ENCODE measurements at places on chromosomes 2 and 18.

DNA sequence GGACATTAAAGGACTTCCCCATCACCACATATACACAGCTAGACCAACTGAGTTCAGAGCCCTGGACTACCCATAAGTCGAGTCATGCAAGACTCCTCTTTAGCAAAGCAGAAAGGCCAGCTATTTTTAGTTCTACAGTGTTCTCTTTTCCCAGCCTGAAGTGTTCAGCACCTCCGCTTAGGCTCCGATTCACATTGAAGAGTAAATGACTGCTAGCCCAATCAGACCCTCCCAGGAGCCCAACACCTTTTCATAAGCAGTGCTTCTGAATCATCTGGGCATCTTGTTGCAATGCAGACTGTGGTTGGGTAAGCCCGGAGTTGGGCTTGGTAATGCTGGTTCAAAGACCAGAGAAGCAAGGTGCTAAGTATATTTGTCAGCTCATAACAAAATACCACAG lies 138.6 kb upstream of the MSH6 start:
- no peak for DNase-seq

DNA sequence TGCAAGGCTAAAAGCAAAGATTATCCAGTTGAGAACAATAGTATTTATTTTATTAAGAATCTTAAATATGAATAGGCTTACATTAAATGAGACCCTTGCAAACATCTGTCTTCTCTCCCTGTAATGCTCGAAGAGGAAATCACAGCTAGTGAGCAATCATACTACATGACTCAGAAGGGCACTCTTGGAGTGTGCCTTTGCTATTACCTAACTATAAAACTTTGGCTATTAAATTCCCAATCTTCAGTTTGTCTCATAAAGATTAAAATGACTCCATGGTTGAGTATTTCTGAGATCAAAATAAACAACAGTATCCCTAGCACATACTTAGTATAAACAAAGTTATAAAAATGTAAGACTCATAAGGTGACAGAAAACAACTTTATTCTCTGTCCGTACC lies 296.9 kb downstream of the KCNJ3 start:
- no peak for DNase-seq

GRCh38 chr18:10050956-10051355 lies 137.1 kb downstream of the VAPA start:
- no peak for DNase-seq

DNA sequence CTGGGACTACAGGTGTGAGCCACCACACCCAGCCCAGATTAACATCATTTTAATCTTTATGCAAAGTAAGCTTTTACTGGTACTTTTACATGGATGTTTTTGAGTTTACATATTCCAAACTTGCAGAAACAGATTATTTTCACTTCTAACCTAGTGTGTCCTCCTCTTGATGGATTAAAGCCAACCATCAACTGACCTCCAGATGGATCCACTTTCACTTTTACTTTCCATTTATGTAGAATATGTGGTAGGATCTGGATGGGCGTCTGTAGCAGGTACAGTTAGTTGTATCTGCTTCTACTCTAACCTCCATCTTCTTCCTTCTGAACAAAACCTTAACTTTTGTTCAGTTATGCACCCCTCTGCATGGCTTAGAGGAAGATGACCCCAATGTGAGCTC lies 264.1 kb downstream of the CDH20 start:
- DNase-seq, result no peak

GRCh38 chr18:75253043-75253442 lies 42.4 kb downstream of the TSHZ1 start:
- DNase-seq, result no peak

GRCh38 chr2:223668302-223668998 lies 66.3 kb upstream of the SCG2 start:
- no peak for DNase-seq

- DNase-seq, result no peak
Measured at GRCh38 chr18:46408334-46408987, 248.6 kb downstream of the LOXHD1 start.

GRCh38 chr2:97677480-97677879 lies 8.0 kb downstream of the C2orf92 start:
- DNase-seq, result no peak

GRCh38 chr2:127770973-127771735 lies 39.8 kb downstream of the WDR33 start:
- DNase-seq, result no peak

GRCh38 chr2:15677141-15677843 lies 85.6 kb downstream of the DDX1 start:
- DNase-seq, result no peak

- no peak for DNase-seq
Measured at GRCh38 chr2:26483516-26483915, 5.6 kb upstream of the OTOF start.

DNA sequence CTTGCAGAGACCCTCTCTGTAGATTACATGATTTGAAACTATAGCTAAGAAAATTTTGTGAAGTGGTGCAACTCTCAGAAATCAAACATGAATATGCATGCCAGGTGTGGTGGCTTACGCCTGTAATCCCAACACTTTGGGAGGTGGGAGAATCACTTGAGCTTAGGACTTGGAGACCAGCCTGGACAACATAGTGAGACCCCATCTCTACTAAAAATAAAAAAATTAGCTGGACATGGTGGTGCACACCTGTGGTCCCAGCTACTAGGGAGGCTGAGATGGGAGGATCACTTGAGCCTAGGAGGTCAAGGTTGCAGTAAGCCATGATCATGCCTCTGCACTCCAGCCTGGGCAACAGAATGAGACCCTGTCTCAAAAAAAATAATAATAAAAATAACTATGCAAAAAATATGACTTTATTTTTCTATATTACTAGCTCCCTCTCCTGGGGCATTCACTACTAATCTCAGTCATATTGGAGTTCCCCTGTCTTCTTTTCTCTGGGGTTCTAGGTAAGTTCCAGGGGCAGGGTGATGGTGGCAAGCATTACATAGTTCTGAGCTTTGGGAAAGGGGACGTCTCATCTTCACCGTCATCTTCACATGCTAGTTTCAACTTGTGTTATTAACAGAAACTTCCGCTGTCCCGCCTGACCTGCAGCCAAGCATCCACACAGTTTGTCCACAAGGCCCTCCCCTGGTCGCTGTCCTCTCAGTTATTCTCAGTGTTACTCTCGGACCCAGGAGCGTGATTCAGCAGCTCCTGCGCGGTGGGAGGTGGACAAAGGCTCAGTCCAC lies 96.8 kb upstream of the MBOAT2 start:
- DNase-seq, result no peak

DNA sequence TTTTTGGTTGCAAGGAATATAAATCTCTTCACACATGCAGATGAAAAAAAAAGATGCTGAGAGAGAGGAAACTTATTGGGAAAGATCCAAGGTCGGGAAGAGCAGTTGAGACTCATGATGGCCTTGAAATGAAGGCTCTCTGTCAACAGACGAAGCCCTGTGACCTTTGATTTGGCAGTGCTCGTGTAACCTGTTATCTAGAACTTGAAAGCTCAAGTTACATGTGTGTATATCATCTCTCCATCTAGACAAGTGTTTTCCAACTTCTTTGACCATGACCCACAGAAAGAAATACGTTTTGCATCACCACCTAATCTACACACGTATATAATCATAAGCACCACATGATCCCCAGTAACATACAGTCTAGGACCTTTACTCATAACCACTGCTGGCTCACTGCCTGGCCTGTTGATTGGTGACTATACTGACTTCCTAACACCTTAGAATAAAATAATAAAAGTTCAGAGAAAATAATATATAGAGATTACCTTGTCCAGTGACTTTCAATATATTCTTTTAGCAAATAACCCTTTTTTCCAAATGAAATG lies 319.0 kb upstream of the PKDCC start:
- DNase-seq, result no peak

- DNase-seq, result no peak
Measured at GRCh38 chr2:46062637-46063412, 234.4 kb upstream of the EPAS1 start.

- DNase-seq, result no peak
Measured at GRCh38 chr18:69987870-69988269, 40.2 kb upstream of the CD226 start.

- DNase-seq, result no peak
Measured at GRCh38 chr18:21313576-21313975, 71.5 kb downstream of the GREB1L start.

- DNase-seq, result no peak
Measured at GRCh38 chr2:239230318-239231052, 170.3 kb downstream of the HDAC4 start.

- no peak for DNase-seq
Measured at GRCh38 chr2:96110621-96111256, 5.6 kb downstream of the ADRA2B start.

GRCh38 chr2:222673883-222674282 lies 2.4 kb downstream of the MOGAT1 start:
- DNase-seq, result no peak

- no peak for DNase-seq
Measured at GRCh38 chr2:231387904-231388724, 7.4 kb upstream of the B3GNT7 start.

DNA sequence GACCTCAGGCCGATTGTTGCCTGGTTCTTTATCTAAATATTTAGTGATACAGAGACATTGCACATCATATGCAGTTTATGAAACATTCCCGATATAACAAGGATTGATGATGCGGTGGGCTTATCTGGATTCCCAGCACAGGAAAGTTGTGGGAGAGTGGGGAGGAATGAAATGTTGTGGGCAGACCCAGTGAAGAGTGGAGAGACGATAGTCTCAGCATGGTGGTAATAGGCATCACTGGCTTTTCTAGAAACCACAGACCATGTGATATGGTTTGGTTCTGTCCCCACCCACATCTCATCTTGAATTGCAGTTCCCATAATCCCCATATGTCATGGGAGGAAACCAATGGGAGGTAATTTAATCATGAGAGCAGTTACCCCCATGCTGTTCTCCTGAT lies 34.8 kb upstream of the RND3 start:
- no peak for DNase-seq

- DNase-seq, result no peak
Measured at GRCh38 chr2:63651356-63651755, 62.6 kb downstream of the MDH1 start.

DNA sequence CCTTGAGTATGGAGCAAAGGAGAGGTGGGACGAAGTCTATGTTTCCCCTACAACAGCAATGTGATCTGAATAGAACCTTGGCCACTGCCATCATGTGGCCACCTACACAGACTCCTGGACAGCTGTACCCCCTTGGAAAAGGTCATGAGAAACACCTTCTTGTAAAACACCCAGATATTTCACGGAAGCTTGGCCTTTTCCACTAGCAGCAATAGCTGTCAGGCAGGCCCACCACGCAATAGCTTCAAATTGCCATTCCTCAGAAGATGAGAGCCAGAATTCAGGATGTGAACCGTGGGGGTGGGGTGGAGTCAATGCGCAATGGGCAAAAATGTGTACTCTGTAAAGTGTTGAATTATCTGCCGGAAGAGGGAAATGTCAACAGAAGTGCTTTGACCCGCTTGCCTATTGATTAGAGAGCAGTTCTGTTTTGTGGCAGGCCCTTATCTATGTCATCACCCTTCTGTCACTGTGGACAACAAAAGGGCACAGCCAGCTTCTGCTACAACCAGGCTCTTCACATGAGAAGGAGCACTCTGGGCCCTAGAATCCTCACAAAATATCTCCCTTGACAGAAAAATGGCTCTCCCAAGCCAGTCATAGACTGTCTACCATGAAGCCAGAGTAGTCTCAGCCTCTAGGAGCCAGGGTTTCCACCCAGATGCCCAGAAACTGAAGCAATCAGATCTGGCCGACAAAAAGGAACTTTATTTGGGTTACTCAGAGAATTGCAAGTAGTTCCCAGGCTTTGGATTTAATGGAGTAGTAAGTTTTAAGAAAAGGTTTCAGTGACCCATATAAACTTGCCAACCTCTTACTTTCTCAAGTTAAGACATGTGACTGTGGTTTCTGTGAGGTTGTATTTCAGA lies 9.5 kb downstream of the INPP1 start:
- no peak for DNase-seq

- no peak for DNase-seq
Measured at GRCh38 chr2:167965907-167966761, 281.3 kb downstream of the STK39 start.

GRCh38 chr18:54165450-54165849 lies 59.0 kb downstream of the MBD2 start:
- peak; percentile 18 for DNase-seq

DNA sequence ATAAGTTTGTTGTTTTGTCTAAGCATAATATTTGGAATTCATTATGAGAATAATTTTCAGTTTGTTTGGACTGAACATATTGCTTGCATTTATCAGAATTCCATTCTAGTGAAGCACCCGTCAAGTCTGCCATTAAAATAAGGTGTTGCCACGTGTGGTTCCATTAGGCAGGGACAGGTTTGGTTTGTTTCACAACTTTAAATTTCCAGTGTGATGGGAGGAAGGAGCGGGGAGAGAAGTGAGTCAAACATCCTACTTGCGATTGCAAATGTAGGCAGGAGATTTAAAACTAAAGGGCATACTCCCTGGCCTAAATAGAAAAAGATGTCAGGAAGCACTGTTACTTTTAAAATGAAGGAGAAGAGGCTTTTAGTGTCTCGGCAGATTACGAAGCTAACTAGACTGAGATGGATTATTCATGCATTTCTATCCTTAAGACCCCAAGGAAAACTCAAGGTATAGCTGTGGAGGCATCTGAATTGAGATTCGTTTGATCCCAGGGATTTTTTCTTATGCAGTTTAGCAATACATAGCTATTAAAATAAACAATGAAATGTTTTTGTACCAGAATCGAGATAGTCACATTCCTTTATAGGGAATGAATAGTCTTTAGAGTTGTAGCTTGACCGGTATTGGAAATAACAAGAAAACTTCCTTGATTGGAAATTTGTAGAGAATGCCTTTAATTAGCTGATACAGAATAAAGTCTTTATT lies 19.8 kb downstream of the GRHL1 start:
- no peak for DNase-seq

DNA sequence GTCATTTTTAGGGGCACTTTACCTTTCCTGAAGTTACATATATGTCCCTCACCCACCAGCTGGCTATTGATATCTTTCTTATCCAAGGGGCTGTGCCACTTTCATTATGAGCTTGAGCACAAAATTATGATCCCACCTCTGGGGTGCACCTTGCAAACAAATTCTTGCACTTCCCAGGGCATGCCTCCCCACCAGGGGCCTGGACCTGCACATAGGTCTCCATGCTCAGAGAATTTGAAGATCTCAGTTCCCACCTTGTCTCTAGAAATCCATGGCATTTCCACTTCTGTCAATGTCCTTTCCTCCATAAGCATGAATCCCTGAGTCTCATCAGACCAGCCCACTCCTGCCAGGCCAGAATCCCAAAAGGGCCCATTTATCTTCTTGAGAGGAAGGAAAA lies 449.1 kb upstream of the REG3G start:
- no peak for DNase-seq

GRCh38 chr18:22169011-22169888 lies at the start of gene GATA6:
Gene GATA6 (plus strand): TSS chr18:22169589. CDS start chr18:22171145, 1,556 bp downstream.
- peak; percentile 55 for DNase-seq

DNA sequence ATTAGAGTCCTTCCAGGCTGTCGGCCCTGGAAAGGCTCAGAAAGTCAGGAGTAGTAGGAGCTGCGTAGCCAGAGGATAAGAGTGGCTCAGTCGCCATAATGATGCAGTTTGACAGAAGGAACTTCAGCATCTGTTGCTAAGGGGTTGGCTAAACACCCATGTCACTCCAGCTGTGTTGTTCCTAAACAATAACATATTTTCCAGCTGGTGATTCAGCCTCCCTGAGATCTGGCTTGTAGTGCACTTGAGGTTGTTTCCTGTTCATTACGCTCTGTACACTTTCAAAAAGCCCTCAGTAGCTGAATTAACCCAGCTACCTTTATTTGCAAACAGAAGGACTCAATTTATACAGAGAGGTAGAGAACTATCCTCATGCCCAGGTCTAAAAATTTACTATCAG lies 39.7 kb upstream of the EPAS1 start:
- no peak for DNase-seq

- DNase-seq, result no peak
Measured at GRCh38 chr2:48873666-48874065, 118.1 kb upstream of the LHCGR start.

GRCh38 chr2:9087121-9087681 lies 83.7 kb upstream of the MBOAT2 start:
- no peak for DNase-seq
